NCI-H774 (cell line): ENCODE measurements at places on chromosomes 4 and X.

GRCh38 chr4:118981839-118982381 is 93.3 kb downstream of the SYNPO2 start:
- peak; percentile 5 for DNase-seq

DNA sequence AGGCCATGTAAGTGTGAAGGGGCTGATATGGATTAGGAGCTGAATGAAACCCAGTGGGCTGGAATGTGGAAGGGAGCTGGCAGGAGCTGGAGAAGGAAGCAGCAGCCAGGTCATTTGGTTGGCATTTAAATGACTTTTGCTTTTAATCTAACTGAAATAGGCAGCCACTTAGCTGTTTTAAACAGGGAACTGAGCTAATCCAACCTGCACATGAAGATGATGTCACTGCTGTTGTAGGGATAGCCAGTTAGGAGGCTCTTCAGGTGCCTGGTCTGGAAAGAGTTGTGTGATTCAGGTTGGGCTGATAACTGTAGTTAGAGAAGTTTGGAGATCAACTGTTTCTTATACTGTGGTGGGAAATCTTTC is 122.4 kb downstream of the PALLD start:
- DNase-seq, result no peak

- DNase-seq, result no peak
Measured at GRCh38 chr4:123345935-123346300, 50.7 kb upstream of the SPRY1 start.

DNA sequence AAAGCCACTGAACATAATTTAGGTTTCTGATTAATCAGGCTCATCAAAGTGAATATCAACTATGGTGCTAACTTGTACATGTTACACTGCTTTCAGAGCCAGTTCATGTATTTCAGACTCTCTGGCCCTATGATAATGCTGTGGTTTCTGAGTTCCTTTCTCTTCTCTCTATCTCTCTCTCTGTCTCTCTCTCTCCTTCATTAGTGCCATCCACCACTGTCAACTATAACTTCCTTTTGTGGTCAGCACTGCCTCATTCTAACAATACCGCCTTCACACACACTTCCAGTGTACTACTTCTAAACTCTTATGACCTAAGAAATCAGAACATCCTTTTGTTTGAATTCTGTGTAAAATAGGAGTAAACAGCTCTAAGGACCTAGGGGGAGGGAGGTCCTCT is 907.1 kb downstream of the RPA4 start:
- DNase-seq, result no peak

GRCh38 chr4:135240796-135241195 is 1039.2 kb upstream of the PABPC4L start:
- no peak for DNase-seq

GRCh38 chrX:140317462-140317861 is 187.4 kb downstream of the SOX3 start:
- no peak for DNase-seq

DNA sequence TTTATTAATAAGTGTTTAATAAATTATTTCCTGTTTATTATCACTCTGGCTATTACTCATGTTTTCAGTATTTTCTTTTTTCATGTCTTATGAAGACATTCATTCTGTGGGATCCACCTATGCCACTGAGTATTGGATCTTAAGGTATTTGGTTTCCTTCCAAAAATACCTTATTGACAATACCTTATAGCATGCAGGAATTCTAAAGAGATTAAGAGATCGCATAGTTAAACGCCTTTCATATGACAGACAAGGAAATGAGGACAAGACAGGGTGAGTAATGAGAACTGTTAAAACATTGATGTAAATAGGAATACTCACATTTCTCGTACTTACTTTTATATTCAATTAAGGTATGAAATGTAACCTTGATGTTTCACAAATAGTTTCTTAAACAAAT is 38.2 kb upstream of the TMPRSS11B start:
- no peak for DNase-seq
